Thoracic aorta (tissue), 2 donors: ENCODE measurements at places on chromosomes 11 and 22.

DNA sequence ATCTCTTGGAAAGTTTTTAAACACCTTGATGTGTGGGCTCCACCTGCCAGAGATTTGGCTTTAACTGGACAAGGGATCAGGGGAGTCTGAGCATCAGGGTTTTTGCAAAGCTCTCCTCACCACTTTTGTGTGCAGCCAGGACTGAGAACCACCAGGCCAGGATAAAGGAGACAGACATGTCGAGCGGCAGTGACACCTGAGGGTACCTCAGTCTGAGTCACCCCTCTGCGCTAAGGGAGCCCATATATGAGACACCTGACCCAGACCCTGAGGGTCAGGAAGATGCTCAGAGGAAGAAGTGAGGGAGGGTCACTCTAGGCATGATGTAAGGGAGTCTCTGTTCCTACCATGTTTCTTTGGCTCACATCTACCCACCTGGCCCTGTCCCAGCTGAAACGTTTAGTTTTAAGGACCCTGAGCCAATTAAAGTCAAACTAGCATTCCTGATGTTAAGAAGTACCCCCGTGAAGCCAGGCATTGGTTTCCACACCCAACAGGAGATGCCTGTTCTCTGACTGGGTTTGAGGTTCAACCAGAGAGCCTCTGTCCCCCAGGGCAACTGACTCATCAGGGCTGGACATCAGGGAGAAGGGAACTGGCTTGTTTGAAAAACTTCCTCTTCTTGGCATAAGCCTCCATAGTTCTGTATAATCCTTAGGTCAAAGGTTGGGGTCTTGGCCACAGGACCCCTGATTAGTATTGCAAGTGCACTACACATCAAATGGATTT is 72.4 kb upstream of the BIRC3 start:
- peaks cover 9% of the 10 kb centered on the region for H3K4me1 ChIP-seq
- H3K27ac ChIP-seq: no peak overlapping the region
- H3K27me3 ChIP-seq: no peaks in the 10 kb centered on the region
- no peak for DNase-seq

DNA sequence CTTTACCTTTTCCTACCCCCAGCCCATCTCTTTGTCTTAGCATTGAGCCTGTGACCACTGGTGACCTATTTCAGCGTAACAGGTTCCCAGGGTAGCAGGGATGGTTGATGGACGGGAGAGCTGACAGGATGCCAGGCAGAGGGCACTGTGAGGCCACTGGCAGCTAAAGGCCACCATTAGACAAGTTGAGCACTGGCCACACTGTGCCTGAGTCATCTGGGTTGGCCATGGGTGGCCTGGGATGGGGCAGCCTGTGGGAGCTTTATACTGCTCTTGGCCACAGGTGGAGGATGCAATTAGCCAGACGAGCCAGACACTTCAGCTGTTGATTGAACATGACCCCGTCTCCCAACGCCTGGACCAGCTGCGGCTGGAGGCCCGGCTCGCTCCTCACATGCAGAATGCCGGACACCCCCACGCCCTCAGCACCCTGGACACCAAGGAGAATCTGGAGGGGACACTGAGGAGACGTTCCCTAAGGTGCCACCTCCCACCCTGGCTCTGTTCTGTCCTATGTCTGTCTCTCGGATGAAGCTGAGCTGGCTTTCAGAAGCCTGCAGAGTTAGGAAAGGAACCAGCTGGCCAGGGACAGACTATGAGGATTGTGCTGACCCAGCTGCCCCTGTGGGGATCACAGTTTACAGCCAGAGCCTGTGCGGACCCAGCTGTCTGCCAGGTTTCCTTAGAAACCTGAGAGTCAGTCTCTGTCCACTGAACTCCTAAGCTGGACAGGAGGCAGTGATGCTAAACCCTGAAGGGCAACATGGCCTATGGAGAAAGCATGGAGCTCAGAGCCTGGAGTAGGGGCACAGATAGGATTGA is 29.8 kb downstream of the PIK3IP1 start:
- no peaks in the 10 kb centered on the region for H3K4me1 ChIP-seq
- no peak overlapping the region for H3K27ac ChIP-seq
- peaks cover 45% of the 10 kb centered on the region for H3K36me3 ChIP-seq
- no peak for DNase-seq
- H3K27me3 ChIP-seq: no peaks in the 10 kb centered on the region

GRCh38 chr11:68929706-68930570 is 26.2 kb downstream of the IGHMBP2 start:
- no peak overlapping the region for H3K4me3 ChIP-seq
- H3K4me1 ChIP-seq: peaks cover 28% of the 10 kb centered on the region
- no peak for DNase-seq
- peaks cover 29% of the 10 kb centered on the region for H3K36me3 ChIP-seq
- H3K27me3 ChIP-seq: no peaks in the 10 kb centered on the region
- H3K27ac ChIP-seq: no peak overlapping the region

DNA sequence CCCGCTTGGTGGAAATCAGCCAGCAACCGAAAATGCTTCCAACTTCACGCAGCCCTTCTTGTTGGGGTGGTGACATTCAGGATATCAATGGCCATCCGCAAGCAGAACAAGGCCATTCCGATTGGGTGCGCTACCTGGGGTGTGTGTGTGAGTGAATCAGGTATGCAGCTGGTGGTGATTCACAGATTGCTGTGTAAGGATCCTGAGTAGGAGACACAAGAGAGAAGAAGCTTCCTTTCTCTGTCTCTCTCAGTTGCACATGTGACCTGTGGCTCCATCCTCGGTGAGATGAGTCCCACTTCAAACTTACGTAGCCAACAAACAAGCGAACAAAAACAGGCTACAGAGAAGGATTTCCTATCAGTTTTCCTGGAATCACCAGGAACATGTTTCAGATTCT is 9.6 kb upstream of the TMEM184B start:
- H3K27ac ChIP-seq: peak overlapping the region; percentile 82
- DNase-seq: no peak
- H3K4me3 ChIP-seq: no peak overlapping the region
- H3K4me1 ChIP-seq: peaks cover 19% of the 10 kb centered on the region

GRCh38 chr11:85118151-85118550 is 509.0 kb downstream of the DLG2 start:
- no peak for DNase-seq
- H3K4me1 ChIP-seq: no peaks in the 10 kb centered on the region
- H3K36me3 ChIP-seq: no peaks in the 10 kb centered on the region
- H3K27ac ChIP-seq: no peak overlapping the region
- no peak overlapping the region for H3K4me3 ChIP-seq

- H3K4me1 ChIP-seq: no peaks in the 10 kb centered on the region
- H3K27ac ChIP-seq: no peak overlapping the region
- no peaks in the 10 kb centered on the region for H3K27me3 ChIP-seq
- no peak overlapping the region for H3K4me3 ChIP-seq
Measured at GRCh38 chr11:134843735-134844134, 431.7 kb upstream of the B3GAT1 start.

- no peak for DNase-seq
- H3K36me3 ChIP-seq: no peaks in the 10 kb centered on the region
- no peak overlapping the region for H3K27ac ChIP-seq
- no peaks in the 10 kb centered on the region for H3K27me3 ChIP-seq
Measured at GRCh38 chr22:37283393-37283937, 1.2 kb downstream of the CYTH4 start.

GRCh38 chr11:33507967-33508366 is 192.7 kb downstream of the C11orf91 start:
- no peak overlapping the region for H3K4me3 ChIP-seq
- no peaks in the 10 kb centered on the region for H3K27me3 ChIP-seq
- H3K4me1 ChIP-seq: no peaks in the 10 kb centered on the region
- no peaks in the 10 kb centered on the region for H3K36me3 ChIP-seq

DNA sequence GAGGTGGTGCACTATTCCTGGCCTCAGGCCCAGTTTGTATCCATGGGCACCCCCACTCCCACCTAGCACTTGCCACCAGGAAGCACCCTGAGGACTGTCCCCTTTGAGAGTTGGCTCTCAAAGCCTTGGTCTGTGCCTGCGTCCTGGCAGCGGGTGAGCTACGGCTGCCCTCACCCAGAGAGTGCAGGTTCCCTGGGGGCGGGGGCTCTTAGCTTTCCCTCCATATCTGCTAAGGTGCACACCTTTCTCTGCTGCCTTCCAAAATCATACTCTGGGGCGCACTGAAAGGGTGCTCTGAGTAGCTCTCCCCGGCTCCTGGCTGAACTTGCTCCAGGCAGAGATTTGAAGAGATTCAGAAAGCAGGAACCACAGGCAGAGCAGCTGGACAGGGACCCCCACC is 7.1 kb downstream of the KCNQ1 start:
- H3K4me3 ChIP-seq: no peak overlapping the region
- no peaks in the 10 kb centered on the region for H3K36me3 ChIP-seq
- no peak overlapping the region for H3K27ac ChIP-seq
- H3K4me1 ChIP-seq: no peaks in the 10 kb centered on the region
- no peaks in the 10 kb centered on the region for H3K27me3 ChIP-seq

- H3K27ac ChIP-seq: peak overlapping the region; percentile 78
- peaks cover 12% of the 10 kb centered on the region for H3K4me1 ChIP-seq
- DNase-seq: peak; percentile 47
- no peaks in the 10 kb centered on the region for H3K27me3 ChIP-seq
- H3K4me3 ChIP-seq: peak overlapping the region; percentile 73
Measured at GRCh38 chr22:42444077-42444904, 12.1 kb upstream of the NFAM1 start.

DNA sequence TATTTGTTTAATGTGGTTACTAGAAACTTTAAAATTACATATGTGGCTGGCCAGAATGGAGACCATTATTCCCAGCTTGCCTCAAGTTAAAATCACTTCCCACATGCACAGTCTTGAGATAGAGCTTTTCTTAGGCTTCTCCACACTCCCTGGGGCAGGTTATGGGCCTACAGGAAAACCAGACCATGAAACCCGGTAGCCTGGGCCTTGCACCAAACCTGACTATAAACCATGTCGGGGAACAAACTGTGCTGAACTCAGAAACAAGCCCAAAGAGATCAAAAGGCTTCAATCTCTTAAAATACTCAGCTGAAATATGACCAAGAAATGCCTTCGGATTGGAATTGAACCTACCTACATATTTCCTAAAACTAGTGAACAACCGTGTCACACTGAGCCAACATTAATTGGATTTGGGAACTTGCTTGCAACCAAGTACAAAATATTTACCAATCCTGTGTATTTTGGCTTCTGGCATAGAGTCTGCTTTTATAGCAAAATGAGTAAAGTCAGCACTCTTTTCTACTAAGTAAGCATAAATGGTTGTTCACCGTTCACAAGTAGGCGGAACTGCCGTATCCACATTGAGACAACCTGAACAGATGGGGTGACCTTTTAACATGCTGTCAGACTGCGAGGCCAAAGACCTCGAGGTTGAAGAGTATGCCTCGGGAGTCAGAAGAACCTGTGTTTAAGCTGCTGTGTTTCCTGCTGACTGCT is 199.5 kb downstream of the FAM76B start:
- H3K36me3 ChIP-seq: no peaks in the 10 kb centered on the region
- no peaks in the 10 kb centered on the region for H3K27me3 ChIP-seq
- no peak overlapping the region for H3K4me3 ChIP-seq
- peaks cover 10% of the 10 kb centered on the region for H3K4me1 ChIP-seq

DNA sequence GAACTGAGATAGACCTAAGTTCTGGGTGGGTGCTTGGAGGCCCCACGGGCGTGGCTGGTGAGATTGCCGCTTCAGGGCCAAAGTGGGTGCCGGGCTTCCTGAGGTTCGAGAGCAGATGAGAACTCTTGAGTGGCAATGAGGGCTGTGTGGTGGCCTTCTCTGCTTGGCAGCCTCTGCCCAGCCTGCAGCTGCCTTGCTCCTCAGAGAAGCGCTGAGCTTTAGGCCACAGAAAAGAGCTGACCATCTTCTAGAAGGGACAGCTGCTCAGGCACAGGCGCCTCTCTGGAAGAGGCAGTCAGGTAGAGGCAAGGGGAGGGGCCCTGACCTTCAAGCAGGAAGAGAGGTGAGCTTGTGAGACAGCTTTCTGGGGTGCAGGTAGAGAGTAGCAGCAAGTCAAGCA is 72.8 kb downstream of the MED15 start:
- no peak overlapping the region for H3K4me3 ChIP-seq

DNA sequence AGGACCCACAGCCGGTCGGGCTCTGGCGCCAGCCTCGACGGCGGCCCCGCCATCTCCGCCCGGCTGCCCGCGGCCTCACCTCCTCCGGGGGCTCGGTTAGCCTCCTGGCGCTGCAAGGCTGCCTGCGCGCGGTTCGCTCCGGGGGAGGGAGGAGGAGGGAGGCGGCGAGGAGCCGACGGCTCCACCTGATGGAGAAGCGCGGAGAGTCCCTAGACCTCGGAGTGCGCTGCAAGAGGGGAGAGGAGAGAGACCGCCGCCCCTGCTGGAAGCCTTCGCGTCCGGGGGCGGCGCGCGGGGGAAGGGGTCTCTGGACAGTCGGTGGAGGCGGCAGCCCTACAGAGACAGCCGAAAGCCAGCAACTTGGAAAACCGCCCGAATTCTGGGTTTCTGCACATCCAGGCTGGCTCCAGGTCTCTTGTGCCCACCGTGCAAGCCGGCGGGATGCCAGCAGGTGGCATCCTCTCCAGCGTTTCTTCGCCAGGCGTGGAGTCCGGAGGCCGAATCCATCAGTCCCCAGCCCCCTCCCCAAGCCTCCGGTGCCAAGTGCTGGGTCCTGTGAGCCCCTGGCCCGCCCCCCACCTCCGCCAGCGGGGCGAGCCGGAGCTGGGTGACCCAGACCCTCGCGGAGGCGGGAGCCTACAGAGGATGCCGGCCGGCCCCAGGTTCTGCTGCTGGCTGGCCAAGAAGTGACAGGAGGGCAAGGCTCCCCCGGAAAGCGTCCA is 2.9 kb upstream of the KIRREL3 start:
- no peak for DNase-seq
- no peak overlapping the region for H3K27ac ChIP-seq
- H3K4me1 ChIP-seq: no peaks in the 10 kb centered on the region
